ENCODE measurements at places on chromosomes 16 and 17.

DNA sequence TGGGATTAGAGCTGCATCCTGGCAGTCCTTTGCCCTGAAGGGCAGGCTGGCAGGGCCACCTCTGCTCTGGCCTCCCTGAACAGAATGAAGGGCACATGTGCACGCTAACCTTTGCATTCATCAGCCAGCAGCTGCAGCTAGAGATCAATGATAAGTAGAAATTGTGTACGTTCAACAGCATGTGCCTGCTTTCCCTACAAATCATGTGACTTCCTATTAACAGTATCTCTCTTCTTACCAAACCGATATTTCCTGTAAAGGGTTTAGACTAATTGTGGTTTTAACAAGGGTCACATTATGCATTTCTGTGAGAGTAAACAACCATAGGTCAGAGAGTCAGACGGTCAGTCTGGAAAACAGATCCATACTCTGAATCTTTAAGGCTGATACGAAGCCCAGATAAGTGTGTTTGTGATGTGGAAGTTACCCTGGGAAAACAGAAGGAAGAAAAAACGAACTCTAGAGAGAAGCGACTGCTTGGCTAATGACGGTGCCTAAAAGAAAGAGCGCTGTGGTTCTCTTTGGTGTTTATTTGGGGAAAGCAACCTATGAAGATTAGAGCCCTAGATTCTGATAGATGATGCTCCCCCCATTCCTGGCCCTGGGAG is 219.4 kb downstream of the MAF start:
- DNase-seq: no peak

- DNase-seq: no peak
These were observed 20.9 kb downstream of the HSD17B2 start for GRCh38 chr16:82055728-82056549.

DNA sequence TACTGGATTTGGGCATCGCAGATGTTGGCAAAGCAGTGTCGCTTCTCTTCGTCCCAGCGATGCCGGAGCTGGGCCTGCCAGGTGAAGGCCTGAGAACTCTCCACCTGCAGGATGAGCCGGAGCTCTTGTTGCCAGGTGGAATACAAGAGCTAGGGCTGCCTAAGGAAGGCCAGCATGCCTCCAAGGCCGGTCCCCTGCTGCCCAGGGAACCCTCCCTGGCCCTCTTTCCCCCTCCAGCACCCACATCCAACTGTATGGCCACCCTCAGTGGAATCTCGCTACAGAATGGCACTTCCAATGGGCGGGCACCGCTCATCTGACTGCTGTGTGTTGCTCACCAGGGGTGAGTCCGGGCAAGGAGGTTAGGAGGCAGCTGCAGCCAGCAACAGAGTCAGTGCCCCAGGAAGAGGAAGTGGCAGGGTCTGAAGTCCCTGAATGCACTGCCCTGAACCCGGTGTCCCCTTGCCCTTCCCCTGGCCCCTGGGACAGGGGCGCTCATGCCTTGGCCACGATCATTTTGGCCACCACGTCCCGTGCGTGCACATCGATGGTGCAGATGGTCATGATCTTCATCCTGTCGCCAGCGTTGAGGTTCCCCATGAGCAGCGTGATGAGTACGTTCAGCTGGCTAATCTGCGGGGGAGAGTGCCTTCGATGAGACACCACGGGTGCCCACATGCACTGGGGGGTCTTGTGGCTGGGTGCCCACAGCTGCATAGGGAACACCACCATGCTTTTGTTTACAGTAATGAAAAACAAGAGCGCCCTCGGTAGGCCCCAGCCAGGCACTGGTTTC is 75.8 kb downstream of the DNAH17 start:
- no peak for DNase-seq

GRCh38 chr17:6303664-6304063 is 131.3 kb downstream of the AIPL1 start:
- peak; percentile 65 for DNase-seq

GRCh38 chr16:86391984-86392383 is 118.3 kb upstream of the FOXF1 start:
- no peak for DNase-seq

- DNase-seq: no peak
These were observed 2.5 kb downstream of the HS3ST2 start for GRCh38 chr16:22816475-22816874.

DNA sequence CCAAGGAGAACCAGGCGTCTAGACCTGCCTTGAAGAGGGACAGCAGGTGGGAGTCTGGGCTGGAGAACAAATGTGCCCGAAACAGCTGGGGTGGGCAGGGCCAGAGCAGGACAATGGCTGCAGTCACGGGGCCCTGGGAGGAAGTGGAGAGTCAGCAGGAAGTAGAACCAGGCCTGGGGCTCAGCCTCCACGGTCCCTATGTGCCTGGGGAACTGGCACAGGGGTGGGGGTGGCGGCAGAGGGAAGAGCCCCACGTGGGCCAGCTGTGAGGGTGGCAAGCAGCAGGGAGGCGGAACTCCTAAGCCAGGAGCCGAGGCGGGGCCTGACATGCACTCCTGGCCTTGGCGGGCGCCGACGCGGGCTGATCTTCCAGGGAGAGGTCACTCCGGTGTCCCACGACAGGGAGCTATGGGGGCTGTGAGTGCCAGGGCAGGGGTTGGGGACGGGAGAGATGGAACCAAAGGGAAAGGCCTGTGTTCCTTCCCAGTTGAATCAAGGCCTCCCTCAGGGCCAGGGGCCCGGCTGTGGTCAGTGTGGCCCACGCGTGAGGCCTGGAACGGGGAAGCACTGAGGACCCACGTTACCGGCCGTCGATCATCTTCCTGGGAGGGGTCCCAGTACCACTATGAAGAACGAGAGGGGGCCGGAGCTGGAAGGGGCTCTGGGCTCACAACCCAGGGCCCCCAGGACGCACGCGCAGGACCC is 42.7 kb downstream of the TIMM22 start:
- no peak for DNase-seq

GRCh38 chr17:36942631-36943125 is 5.4 kb downstream of the LHX1 start:
- no peak for DNase-seq

DNA sequence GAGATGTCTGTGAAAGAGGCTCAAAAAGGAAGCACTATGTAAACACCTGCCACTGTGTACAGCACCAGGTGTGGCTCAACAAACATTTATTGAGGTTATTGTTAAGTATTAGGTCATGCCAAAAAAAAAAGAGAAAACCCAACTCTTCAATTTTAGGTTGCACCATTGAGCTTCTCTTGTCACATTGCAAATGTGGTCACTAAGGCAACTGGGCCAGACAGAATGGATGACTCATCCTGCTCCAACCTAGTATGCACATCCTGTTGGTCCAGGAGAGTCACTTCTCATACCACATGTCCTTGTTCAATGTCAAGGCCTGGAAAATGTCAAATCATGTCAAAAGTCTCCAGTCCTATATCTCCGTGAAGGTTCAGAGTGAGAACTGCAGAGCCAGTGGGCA is 25.0 kb downstream of the HOXB1 start:
- no peak for DNase-seq

DNA sequence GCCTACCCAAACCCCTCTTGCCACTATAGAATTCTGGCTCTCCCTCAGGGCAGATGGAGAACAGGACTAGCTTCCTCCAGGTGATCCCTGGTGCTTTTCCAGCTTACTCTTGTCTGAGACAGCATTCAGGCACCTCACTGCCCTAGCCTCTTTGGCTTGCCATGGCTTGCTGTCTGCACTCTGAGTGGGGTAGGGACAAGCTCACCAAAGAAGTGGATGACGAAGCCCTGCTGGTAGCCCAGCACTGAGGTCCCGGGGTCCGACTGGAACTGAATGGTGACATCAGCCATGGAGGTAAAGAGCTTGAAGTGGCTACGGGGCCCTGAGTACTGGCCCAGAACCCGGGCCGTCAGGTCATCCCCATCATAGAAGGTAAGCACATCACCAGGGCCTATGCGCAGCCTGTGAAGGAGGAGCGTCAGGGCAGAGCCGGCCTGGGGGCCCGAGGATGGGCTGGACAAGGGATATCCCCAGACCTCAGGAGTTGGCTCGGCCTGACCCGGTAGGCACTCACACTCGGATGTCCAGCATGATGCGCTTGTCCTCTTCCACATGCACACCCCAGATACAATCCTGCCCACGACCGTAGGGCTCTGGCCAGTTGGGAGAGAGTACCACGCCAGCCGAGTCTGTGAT is 7.6 kb upstream of the PHF12 start:
- no peak for DNase-seq

GRCh38 chr16:50282955-50283631 is 16.7 kb downstream of the ADCY7 start:
- no peak for DNase-seq

DNA sequence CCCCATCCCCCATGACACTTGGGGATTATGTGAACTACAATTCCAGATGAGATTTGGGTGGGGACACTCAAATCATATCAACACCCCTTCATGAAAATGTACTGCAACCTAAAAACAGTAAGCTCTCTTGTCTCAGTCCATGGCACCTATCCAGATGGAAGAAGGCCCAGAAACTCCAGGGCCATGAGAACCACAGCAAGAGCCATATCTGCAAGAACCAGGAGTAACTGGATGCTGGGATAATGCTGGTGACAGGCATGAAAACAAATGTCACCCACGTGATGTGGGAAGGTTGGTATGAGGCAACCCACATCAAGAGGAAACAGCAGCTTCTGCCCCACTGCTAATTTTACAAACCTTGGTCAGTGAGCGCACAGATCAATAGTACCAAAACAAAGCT is 400.1 kb upstream of the ERCC4 start:
- DNase-seq: no peak
